ENCODE measurements at places on chromosomes 7 and 10. TPM values are rescaled to one million over a fixed set of nuclear protein-coding genes. Genes with fewer than 3 reads are reported as not detected.

DNA sequence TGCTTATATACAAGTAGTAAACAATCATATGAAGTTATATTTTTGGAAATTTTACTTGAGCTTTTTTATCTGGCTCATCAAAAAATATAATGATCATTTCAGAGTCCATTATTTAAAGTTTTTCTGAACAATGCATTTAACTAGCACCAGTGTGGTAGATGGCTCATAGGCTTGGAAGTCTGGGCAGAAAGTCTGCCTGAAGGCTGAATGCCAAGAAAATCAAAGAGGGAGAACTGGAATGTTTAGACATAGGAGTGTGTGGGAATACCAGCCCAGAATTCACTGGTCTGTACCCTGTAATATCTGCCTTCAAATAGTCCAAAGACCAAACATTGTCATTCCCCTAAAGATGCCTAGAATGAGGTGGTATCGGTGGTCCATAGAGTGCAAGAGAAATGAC is 40.3 kb upstream of the ANK3 start:
- H3K36me3 ChIP-seq = no peaks in the 10 kb centered on the region
- no peaks in the 10 kb centered on the region for H3K27me3 ChIP-seq
- H3K4me1 ChIP-seq = no peaks in the 10 kb centered on the region
- DNase-seq = no peak

DNA sequence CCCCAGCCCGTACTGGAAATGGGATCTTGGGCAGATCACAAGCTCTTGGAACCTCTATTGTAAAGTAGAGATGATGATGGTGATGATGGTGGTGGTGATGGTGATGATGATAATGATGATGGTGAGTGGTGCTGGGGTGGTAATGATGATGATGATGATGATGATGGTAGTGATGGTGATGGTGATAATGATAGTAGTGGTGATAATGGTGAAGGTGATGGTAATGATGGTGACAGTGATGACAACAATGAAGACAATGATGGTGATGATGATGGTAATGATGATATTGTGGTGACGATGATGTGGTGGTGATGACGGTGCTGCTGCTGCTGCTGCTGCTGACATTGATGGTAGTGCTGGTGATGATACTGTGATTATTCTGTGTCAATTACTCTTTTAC is 91.0 kb upstream of the AFAP1L2 start:
- no peaks in the 10 kb centered on the region for H3K27me3 ChIP-seq
- H3K36me3 ChIP-seq = no peaks in the 10 kb centered on the region
- H3K4me1 ChIP-seq = peaks cover 8% of the 10 kb centered on the region
- no peak overlapping the region for H3K27ac ChIP-seq
- no peak overlapping the region for H3K4me3 ChIP-seq

DNA sequence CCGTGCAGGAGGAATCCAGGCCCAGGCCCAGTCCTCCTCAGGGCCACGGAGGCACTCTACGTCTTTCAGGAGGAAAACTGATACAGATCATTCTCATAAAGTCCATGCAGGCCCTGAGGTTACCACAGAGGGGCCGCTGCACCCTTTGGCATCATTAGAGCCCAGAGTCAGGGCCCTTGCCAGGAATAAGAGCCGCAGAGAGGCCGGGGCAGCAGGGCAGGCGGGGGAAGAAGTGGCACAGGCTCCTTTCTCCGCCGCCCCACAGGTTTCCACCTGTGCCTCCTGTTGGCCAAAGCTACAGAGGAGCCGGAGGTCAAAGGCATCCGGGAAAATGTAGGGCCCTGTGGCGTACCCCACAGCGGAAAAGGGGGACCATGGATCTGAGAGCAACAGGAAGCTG is 366.6 kb upstream of the SHH start:
- no peaks in the 10 kb centered on the region for H3K27me3 ChIP-seq
- H3K27ac ChIP-seq = no peak overlapping the region
- no peaks in the 10 kb centered on the region for H3K36me3 ChIP-seq
- no peak for DNase-seq
- H3K4me3 ChIP-seq = no peak overlapping the region
- no peaks in the 10 kb centered on the region for H3K4me1 ChIP-seq

Gene CAMK2B
- total RNA-seq = not detected

GRCh38 chr10:77004917-77005564 is 632.6 kb downstream of the KCNMA1 start:
- H3K27me3 ChIP-seq = no peaks in the 10 kb centered on the region
- H3K4me1 ChIP-seq = no peaks in the 10 kb centered on the region
- DNase-seq = peak; percentile 89
- no peak overlapping the region for H3K4me3 ChIP-seq
- no peaks in the 10 kb centered on the region for H3K36me3 ChIP-seq

DNA sequence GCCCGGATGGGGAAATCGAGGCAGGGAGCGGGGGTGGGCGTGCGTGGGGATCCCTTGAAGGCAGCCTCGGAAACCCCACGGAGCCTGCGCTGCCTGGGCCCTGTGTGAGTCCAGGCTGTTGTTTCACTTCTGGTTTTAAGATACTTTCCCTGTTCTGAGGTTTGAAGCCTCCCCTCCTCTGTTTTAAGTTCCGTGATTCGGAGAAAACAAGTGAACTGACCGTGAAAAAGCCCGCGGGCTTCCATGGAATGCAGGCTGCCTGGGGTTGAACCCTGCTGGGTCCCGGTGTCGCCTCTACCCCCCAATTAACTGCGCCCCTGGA is 401 bp downstream of the LRRC27 start:
- no peak for DNase-seq
- H3K27me3 ChIP-seq = no peaks in the 10 kb centered on the region
- H3K27ac ChIP-seq = no peak overlapping the region
- peaks cover 25% of the 10 kb centered on the region for H3K4me1 ChIP-seq

- H3K36me3 ChIP-seq = no peaks in the 10 kb centered on the region
- no peak for DNase-seq
- H3K27me3 ChIP-seq = no peaks in the 10 kb centered on the region
- no peak overlapping the region for H3K27ac ChIP-seq
These were observed 37.5 kb downstream of the BTBD16 start for GRCh38 chr10:122308417-122309141.

DNA sequence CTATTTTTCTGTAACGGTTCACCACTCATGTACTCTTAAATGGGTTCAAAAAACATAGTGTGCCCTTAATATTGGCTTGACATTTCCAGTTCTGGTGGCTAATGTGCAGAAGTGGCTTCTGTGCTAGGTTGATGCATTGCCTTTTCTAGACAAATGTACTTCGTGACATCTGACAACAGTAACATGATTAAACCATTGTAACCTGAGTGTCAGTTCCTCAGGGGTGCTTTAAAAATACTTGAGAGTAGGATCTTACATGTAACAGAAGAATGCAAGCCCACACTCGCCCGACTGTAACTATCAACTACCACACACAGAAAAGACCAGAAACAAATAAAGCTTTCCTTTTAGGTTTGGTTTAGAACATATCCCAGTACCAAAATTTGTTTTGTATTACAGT is 393.4 kb upstream of the NFE2L3 start:
- peaks cover 21% of the 10 kb centered on the region for H3K4me1 ChIP-seq
- no peaks in the 10 kb centered on the region for H3K36me3 ChIP-seq
- H3K4me3 ChIP-seq = no peak overlapping the region
- no peak for DNase-seq
- H3K27ac ChIP-seq = no peak overlapping the region

GRCh38 chr7:8637322-8637721 is 203.9 kb downstream of the NXPH1 start:
- no peaks in the 10 kb centered on the region for H3K27me3 ChIP-seq
- H3K4me3 ChIP-seq = no peak overlapping the region
- peaks cover 25% of the 10 kb centered on the region for H3K4me1 ChIP-seq
- no peak overlapping the region for H3K27ac ChIP-seq
